ENCODE measurements at places on chromosomes 4 and X. TPM values are rescaled to one million over a fixed set of nuclear protein-coding genes. Genes with fewer than 3 reads are reported as not detected.

Gene HPSE
- 1.1 TPM for total RNA-seq

- H3K36me3 ChIP-seq = no peaks in the 10 kb centered on the region
- no peaks in the 10 kb centered on the region for H3K4me1 ChIP-seq
- H3K4me3 ChIP-seq = no peak overlapping the region
- H3K27me3 ChIP-seq = no peaks in the 10 kb centered on the region
- no peak overlapping the region for H3K27ac ChIP-seq
Measured at GRCh38 chr4:109972786-109973528, 60.3 kb downstream of the EGF start.

Gene C1QTNF7
- total RNA-seq = 2.4 TPM

DNA sequence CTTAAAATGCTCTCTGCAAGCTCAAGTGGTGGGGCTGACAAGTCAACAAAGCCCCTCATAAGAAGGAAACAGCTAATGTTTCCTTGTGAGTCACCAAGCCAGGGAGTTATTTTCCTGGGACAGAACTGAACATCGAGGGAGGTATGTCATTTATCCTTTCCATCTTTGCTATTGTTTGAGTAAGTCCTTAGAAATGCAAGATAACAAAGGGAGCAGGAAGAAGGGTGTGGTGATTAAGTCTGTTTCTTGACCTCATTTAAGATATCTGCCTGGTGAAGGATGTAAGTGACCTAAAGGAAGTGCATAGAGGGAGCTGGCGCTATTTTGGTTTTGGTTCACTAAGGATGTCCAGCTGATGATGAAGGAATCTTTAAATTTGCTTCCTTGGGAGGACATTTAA is 39.9 kb downstream of the ATG4A start:
- H3K27me3 ChIP-seq = no peaks in the 10 kb centered on the region
- peak overlapping the region; percentile 79 for H3K27ac ChIP-seq
- H3K36me3 ChIP-seq = peaks cover 14% of the 10 kb centered on the region
- no peak overlapping the region for H3K4me3 ChIP-seq
- DNase-seq = no peak
- H3K4me1 ChIP-seq = peaks cover 8% of the 10 kb centered on the region

Data from left ventricle myocardium inferior (tissue), 1 donor.